ENCODE measurements at places on chromosomes 13 and 19.

GRCh38 chr19:5587661-5588060 is 19.9 kb upstream of the TINCR start:
- no peak for DNase-seq

GRCh38 chr13:98239162-98240076 is 62.4 kb upstream of the RNF113B start:
- no peak for DNase-seq

DNA sequence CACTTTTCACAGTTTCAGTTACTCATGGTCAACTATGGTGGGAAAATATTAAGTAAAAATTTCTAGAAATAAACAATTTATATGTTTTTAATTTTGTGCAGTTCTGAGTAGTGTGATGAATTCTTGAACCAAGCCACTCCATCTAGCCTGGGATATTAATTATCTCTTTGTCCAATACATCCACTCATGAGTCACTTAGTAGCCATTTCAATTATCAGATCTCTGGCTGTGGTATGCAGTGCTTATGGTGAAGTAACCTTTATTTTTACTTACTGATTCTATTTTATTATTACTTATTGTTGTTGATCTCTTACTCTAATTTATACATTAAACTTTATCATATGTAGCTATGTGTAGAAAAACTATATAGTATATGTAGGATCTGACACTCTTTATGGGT is 128.9 kb upstream of the KLHL1 start:
- DNase-seq = no peak

GRCh38 chr13:83731113-83731512 is 151.2 kb downstream of the SLITRK1 start:
- no peak for DNase-seq

- no peak for DNase-seq
Observed at GRCh38 chr13:91292630-91293221, 54.8 kb upstream of the MIR17HG start.

All from activated CD4-positive, alpha-beta memory T cell treated with anti-CD3 and anti-CD28 coated beads, Interleukin-2, amount 10 ng/mL, durations not matched to agents 7 days and 5 days (primary cell).